ENCODE measurements at places on chromosomes 6 and 20.
A peak's percentile ranks its signal among the peaks of the same experiment; 100 is the strongest.

- no peak for DNase-seq
Observed at GRCh38 chr6:121760191-121760590, 324.7 kb downstream of the GJA1 start.

- no peak for DNase-seq
Observed at GRCh38 chr6:4773181-4773580, 3.0 kb upstream of the CDYL start.

DNA sequence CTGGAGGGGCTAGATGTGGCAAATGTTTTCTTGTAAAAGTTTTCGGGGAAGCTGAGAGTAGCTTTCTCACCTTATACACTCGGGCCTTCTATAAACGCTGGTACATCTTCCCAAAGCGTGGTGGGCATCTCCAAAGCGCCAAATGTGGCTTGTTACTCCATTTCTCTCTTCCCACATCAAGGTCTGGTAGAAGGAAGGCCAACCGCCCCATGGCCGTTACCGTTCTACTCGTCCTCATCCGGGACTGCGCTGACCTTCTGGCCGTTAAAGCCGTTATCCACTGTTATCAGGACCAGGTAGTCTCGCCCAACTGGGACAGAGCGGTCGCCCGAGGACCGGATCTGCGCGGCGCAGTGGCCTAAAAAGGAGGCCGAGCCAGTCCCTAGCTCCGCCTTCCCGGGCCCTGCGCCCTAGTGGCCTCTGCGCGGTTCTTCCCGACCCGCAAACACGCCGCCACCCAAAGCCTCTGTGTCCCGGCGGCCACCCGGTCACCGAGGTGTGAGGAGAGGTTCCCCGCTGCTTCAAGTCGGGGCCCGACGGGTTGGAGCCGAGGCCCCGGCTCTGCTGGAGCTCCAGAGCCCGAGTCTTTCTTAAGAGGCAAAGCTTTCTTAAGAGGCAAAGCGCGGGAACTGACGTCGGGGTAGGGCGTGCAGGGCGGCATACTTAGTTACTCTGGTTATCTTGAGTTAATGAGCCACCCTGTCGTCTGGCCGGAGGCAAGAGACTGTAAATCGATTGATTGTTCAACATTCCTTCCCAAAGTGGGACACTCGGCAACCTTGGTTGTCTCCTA lies 90.5 kb downstream of the GPX5 start:
- no peak for DNase-seq

DNA sequence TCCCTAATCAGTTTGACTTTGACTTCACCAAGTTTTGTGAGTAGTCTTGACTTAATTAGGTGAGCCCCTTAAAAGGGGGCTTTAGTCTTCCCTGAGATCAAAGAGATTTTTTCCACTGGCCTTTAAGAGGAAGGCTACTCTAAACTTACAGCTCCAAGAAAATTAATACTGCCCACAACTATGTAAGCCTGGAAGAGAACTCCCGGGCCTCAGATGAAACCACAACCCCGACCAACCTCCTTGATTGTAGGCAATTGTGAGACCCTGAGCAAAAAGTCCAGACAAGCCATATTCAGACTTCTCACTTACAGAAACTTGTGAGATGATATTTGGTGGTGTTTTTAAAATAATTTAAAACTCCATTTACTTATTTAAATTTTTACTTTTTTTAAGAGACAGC lies 18.1 kb downstream of the SNX3 start:
- no peak for DNase-seq

DNA sequence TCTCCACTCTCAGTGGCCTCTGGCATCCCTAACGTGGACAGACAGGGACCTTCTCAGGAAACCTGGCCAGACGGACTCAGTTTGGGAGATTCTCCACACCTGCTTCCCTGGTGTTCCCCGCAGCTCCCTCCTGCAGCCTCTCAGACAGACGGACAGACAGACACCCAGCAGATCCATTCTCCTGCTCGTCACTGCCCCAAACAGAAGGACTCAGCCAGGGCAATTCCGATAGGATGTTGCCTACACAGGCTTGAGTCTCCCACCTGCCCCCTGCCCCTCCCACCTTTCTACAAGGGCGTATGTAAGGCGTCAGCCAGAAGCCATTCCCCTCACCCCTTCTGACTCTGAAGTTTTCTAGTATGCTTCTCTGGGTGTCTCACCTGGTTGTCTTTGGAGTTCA lies 428 bp downstream of the CCM2L start:
- DNase-seq = no peak

- DNase-seq = no peak
Observed at GRCh38 chr6:149268768-149269167, 48.7 kb upstream of the TAB2 start.

GRCh38 chr20:32494483-32495216 lies 90.5 kb downstream of the NOL4L start:
- DNase-seq = no peak

DNA sequence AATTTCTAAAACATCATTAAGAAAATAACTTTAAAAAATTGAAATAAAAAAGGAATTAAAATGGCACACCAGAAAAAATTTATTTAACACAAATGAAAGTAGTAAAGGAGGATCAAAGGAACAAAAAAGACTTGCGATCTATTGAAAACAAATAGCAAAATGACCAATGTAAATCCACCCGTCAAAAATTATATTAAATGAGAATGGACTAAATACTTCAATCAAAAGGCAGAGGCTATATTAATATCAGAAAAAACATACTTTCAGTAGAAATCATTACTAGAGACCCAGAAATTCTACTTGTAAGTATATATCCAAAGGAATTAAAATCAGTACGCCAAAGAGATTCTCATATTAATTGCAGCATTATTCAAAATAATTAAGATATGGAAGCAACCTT lies 293.1 kb upstream of the SOX4 start:
- no peak for DNase-seq

DNA sequence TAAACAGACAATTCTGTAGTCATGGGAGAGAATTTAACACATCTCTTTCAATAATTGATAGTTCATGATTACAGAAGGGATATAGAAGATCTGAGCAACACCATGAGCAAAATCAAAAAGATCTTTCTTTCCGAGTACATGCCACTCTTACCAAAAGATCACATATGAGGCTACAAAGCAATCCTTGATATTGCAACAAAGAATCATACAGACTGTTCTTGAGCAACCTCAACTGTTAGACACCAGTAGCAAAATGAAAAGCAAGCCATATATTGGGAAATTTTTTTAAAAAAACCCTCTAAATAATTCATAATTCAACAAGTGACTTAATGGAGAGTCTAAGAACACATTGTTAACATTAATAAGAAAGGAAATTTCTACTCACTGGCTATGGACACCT lies 3.6 kb upstream of the CD83 start:
- DNase-seq = no peak

DNA sequence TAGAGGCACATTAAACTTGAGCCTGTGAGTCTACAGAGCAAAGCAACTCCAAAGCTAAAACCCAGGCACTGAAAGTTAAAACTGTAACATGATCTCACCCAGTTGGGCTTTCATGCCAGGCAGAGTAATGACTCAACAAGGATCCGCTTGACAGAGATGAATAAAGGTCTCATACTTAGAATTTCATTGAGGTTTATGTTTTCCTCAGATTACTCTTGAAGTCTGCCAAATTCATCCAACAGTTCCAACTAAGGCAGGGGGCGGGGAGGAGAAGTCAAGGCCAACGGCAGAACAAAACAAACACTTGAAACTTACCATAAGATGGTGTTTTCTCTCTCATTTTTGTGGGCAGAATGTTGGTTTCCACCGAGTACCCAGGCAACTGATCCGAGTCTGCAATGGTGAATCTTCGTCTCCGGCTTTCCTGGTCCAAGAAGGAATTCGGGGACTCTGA lies 54.0 kb upstream of the IPCEF1 start:
- no peak for DNase-seq

- no peak for DNase-seq
Observed at GRCh38 chr6:90263633-90264032, 33.0 kb downstream of the BACH2 start.

- DNase-seq = no peak
Observed at GRCh38 chr6:24763578-24763977, 11.2 kb upstream of the GMNN start.

DNA sequence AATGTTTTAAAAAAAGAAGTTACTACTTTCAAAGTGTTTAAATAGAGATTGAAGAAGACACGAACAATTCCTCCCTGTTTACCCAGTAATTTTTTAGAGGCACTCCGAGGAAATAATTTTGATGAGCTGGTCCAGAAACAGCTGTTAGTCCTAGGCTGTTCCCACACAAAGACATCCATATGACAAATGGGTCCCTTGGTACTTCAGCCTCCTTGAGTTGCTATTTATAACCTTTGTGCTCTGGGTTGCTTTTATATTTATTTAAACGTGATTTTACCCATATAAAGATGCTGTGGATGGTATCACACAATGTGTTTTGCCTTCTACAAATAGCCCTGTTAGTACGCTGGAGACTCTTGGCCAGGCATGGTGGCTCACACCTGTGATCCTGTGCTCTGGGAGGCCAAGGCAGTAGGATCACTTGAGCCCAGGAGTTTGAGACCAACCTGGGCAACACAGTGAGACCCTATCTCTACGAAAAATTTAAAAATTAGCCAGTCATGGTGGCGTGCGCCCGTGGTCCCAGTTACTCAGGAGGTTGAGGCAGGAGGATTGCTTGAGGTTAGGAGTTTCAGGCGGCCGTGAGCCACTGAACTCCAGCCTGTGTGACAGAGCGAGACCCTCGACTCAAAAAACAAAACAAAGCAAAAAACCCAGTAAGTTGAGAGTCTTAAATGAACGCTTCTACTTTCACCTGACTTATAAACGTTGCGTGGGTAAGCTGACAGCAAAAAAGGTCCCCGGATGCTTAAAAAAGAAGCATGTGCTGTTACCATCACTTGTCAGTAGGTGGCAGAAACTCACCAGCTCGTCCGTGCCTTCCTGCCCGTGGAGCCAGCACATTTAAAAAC lies 56.9 kb upstream of the ARMH2 start:
- DNase-seq = peak; percentile 83

GRCh38 chr20:57266291-57267157 lies at the start of gene BMP7:
Gene BMP7 (minus strand): TSS chr20:57266641. CDS start chr20:57266122, 519 bp downstream.
- no peak for DNase-seq

- no peak for DNase-seq
Observed at GRCh38 chr6:159214281-159214680, 45.1 kb downstream of the FNDC1 start.

DNA sequence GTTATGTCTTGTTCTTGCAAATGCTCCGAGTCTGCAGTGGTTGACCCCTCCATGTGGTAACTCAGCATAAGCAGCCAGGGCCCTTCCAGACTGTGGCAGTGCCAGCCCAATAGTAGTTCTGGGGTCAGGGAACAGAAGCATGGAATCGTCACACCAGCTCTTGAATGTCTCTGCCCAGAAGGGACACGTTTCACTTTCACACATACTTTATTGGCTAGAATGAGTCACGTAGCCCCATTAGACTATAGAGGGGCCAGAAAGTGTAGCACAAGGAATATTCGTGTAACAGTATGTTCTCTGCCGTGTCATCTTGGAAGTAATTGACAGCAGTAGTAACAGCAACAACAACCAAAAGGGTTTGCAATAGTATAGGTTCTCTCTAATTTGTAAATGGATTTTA lies 254.7 kb downstream of the FARS2 start:
- no peak for DNase-seq

- DNase-seq = no peak
Observed at GRCh38 chr20:7828437-7828836, 111.8 kb downstream of the HAO1 start.

DNA sequence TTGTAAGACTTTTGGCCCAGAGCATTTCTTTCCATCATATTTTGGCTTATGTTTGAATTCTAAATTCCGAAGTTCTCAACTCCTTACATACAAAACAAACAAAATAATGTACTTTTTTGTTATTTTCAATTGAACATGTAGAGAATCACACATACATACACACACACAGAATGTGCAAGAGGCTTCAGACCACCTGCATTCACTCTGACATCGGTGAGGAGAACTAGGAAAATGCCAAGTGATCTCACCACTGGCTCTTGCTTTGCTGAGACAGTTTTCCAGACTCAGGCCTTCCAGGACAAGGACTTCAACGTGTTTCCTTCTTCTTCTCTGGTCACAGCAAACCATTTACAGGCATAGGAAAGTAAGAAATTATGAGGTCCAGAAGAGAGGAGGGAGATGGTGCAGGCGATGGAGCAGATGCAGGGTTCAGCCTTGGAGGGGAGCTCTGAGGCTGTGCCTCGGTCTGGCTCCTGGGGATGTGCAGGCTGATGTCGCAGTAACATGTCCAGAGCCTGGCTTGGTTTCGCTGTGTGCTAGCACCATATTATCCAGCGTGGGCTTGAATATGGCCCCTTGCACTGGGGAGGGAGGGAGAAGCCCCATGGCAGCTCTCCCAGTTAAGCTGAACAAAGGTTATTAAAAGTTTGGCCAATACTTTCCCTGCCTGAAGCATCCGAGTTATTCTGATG lies 93.4 kb downstream of the DACT2 start:
- DNase-seq = no peak

- DNase-seq = no peak
Observed at GRCh38 chr6:159714404-159714803, 12.9 kb upstream of the WTAP start.

GRCh38 chr20:50459124-50459918 lies 50.9 kb upstream of the PTPN1 start:
- DNase-seq = no peak

- no peak for DNase-seq
Observed at GRCh38 chr6:90036963-90037362, 142.7 kb downstream of the GJA10 start.

DNA sequence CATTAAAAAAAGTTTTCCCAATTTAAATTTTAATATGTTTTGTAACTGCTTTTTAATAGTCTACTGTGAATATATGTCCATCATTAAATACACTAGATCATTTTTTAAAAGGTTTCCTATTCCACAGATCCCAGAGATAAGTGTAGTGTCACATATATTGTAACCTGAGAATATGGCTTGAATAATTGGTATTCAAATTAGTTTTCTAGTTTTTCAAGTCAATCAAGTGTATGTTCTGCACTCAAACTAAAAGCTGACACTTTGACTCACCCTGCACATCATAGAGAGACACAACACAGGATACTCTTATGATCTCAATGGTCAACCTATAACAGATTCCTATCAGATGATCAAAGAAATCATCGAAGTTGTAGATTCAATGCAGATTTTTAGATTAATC lies 49.1 kb downstream of the ZHX3 start:
- no peak for DNase-seq

DNA sequence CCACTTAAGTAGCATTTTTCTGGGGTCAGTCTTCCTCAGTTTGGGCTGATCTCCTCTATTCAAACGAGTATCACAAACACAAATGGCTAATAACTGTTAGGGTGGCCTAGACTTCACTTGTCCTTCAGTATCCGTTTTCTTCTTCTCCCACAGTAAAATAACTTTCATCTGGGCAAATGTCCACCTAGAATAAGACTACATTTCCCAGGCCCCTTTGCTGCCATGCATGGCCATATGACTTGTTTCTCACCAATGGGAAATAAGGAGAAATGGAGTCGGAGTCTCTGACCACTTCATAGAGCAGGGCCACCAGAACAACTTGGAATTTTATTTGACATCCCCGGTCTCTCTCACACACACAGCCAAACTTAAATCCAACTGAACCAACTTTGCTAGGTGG lies 51.4 kb downstream of the SULF2 start:
- DNase-seq = no peak

- no peak for DNase-seq
Observed at GRCh38 chr6:1118287-1118647, 193.6 kb upstream of the FOXQ1 start.

Data from NB4 (cell line).